ENCODE measurements at places on chromosomes 2 and 18.

DNA sequence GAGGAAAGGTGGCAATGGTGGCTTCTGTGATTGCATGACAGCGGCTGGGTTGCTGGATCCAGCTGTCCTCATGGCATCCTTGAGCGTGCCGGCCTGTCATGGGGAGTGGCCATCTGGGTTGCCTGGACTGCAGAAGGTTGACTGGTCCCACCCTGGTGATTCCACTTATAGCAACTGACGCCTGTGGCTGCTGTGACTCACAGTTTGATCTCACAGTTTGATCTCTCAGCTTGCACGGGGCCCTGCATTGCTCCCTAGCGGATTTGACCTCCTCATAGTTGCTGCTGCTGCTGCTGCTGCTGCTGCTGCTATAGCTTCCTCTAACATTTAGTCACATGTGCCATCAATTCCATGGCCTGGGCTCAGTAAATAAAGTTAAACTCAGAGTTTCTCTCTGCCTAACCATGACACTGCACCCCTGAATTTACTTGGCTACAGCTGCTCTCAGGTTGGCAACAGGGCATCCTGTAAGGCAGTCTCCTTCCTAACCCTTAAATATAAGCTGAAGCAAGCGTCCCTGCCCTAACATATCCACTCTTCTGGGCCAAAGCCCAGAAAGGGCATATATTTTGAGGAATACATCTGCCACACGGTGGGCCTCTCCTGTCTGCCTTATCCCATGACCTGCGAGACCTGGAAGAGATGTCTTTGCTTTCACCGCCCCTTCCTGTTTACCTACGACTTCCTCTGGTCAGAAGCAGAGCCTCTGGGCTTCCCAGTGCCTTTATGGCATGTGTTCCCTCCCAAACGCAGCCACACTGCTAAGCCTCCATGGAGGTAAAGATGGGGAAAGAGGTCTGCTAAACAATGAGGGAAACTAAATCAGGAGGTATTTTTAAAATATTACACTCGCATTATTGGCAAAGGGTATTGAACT lies 37.8 kb upstream of the CCDC150 start:
- DNase-seq, result no peak

GRCh38 chr2:241279413-241279812 lies 36.1 kb downstream of the HDLBP start:
- no peak for DNase-seq

GRCh38 chr2:172909454-172909853 lies 166.2 kb upstream of the MAP3K20 start:
- DNase-seq, result no peak

DNA sequence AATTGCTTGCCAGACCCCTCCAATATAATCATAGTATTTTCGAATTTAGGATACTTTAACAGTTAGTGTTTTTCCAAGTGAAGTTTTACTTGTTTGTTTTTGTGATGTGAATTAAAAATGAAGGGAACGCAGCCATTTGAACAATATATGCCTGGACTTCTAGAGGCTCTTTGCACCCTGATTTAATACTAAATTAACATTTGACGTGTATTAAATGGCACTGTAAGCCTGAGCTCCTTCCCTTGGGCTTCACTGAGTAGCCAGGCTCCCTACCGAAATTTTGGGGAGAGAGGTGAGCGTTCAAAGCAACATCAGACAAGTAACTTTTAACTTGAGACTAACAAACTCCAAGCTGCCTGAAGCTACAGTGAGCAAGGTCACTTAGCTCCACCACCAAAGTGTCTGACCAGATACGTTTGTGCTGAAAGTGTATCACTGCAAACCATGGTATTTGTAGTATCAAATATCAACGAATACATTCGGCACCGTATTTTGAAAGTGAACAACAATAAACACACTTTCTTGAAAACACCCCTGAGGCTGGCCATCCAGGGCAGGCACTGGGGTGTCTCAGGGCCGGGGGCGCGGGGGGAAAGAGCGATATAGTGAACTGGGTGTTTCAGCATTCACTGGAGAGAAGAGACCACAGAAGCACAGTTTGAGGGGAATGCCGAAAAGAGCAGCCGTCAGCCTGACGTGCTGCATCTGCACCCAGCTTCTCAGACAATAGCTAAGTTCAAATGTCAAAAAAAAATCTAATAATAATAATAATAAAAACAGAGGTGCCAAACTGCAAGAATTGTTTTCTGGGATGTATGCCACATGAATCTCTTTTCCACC lies 7.7 kb upstream of the POU3F3 start:
- DNase-seq, result no peak

DNA sequence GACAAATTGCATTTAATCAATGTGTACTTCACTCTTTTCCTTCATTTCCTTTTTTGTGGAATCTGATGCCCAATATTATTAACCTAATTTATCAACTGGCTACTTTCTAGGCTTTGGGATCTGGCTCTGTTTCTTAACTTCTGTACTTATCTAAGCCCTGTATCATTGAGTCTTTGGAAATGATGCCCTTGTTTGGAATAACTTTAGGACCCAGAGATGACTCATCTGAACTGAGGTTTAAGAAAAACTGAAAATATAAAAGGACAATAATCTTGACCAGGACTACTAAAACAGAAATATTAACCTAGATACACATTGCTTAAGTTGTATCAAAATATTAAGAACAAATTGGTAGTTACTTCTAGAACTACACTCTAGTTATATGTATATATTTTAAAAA lies 600.8 kb downstream of the CPS1 start:
- DNase-seq, result no peak

GRCh38 chr2:197258580-197258979 lies 52.0 kb downstream of the ANKRD44 start:
- DNase-seq, result no peak

DNA sequence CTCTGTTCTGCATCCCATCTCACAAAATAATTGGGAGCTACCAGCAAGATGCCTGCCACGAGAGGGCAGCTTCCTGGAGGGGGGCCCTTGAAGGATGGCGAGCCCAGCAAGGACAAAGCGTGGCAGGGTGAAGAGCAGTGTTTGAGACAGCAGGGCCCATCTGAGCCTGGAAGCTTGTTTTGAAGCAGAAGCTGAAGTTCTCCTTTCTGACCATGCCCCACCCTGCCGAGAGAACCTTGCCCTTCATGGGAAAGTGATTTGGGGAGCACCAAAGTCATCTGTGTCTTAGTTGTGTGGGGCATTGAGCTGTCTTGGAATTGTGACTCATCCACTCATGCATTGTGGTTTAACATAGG lies 216.3 kb downstream of the BCL11A start:
- no peak for DNase-seq

DNA sequence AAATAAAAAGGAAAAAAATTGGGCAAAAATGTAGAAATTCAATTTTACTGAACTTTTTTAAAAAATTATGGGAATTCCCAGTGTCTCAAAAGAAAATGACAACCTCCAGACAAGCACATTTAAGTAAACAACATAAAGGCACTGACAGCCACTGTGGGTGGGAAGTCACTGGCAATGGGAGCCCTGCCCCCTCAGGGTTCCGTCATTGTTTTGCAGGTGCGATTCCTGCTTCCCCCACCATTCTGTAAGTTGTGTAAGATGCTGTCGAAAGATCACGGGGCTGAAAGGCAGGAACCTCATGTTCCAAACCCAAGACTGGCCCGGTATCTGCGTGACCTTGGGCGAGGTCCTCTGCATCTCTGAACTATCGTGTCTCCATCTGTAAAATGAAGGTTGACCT lies 15.8 kb upstream of the ASPRV1 start:
- DNase-seq, result no peak

DNA sequence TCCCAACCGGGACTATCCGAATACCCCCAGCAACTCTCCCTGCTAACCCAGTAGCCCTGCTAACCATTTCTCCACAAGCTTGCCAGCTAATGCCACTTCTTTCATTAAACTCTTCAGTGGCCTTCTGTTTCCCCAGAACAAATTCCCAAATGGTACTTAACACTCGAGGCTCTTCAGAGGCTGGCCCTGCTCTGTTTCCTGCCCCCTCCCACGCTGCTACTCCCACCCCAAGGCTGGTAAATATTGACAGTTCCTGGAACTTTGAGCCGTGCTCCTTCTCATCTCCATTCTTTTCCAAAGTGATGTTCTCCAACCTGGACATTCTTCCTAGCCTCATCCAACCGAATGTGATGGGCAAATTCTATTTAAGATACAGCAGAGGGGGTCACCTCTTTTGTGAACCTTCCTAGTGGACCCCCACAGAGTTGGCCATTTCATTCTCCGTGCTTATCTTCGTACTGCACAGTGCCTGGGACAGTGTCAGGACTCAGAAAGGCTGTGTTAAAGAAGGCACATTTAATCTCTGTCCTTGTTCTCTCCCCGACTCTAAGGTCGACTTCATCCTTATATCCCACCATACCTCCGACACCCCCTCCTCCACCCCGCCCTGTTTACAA lies 3.2 kb upstream of the KIDINS220 start:
- DNase-seq, result no peak

- no peak for DNase-seq
Measured at GRCh38 chr2:141641462-141641861, 489.4 kb downstream of the LRP1B start.

GRCh38 chr2:233025706-233026105 lies 6.8 kb upstream of the NEU2 start:
- no peak for DNase-seq

- DNase-seq, result no peak
Measured at GRCh38 chr2:209458008-209458979, 34.4 kb downstream of the MAP2 start.

DNA sequence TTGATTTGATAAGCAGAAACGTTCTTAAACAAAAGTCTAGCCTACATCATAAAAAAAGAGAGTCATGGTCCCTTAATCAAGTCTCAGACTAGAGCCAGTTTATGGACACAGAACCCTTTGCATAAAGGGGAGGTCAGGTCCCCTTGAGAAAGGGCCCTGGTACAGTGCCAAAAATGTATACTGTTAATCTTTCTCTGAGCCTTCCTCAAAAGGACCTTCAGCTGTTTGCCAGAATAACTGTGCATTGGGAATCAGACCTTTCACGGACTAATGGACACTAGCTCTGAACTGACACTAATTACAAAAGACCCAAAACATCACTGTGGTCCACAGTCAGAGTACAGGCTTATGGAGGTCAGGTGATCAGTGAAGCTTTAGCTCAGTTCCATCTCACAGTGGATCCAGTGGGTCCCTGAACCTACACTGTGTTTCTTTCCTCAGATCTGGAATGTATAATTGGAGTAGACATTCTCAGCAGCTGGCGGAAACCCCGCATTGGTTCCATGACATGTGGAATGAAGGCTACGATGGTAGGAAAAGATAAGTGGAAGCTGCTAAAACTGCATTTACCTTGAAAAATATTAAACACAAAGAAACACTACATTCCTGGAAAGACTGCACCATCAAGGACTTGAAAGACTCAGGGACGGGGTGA lies 151.4 kb downstream of the TMEFF2 start:
- no peak for DNase-seq

GRCh38 chr18:24427484-24427883 lies 1.0 kb downstream of the IMPACT start:
- no peak for DNase-seq

DNA sequence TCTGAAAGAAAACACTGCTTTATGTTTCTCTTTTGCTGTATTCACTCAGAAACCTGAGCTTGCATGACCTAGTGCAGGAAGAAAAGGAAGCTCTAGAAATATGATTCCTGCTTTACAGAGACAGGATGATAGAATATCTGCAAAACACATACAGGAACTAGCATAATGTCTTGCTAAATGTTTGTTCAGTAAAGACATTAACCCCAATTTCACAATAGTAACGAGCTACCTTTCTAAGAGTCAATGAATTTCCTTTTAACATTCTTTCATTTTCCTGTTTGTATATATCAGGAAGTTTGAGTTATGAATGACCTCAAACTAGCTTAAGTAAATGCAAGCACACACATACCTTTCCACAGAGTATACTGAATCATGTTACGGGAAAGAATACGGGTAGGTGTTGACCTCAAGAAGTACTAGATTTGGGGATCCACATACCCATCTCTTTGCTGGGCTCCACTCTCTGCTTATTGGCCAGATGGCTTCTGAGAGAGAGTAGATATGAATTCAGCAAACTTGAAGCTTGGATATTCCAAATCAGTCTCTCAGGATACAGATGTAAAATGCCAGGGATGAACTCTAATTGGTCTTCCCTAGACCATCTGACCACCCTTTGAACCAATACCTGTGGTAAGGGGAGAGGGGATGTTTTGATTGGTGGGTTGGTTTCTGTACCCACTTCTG lies 18.2 kb upstream of the ACSL3 start:
- no peak for DNase-seq

- no peak for DNase-seq
Measured at GRCh38 chr2:128500138-128500800, 181.6 kb upstream of the HS6ST1 start.

GRCh38 chr2:112087346-112088020 lies 32.4 kb downstream of the TMEM87B start:
- DNase-seq, result no peak

GRCh38 chr2:233061591-233062450 lies 1.7 kb downstream of the INPP5D start:
- DNase-seq, result no peak

DNA sequence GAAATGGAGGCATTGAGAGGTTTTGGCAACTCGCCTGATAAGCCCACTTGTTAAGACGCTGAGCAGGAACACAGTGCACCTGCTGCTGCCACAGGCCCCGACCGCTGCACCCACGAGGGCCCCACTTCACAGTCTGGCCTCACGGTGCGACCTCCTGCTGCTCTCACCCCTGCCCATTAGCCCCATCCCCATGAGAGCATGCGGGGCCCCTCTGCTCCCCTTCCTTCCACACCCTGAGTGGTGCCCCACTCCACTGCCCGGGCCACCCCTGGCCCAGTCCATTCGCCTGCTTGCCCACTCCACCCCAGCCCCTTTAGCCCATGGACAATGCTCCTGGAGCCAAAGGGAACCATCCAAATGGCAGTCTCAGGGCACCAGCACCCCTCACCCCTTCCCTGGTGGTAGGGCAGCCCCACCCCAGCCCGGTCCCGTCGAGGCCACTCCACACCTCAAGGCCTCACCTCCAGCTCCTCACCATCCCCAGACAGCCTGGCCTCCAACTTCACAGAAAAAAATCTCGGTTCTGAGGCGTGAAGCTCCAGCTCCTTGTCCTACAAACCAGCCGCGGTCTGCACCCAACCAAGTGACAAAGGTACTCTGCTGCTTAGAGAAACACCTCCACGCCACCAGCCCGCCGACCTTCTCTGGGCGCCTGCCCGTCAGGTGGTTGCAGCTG lies 6.7 kb upstream of the GPR55 start:
- no peak for DNase-seq

DNA sequence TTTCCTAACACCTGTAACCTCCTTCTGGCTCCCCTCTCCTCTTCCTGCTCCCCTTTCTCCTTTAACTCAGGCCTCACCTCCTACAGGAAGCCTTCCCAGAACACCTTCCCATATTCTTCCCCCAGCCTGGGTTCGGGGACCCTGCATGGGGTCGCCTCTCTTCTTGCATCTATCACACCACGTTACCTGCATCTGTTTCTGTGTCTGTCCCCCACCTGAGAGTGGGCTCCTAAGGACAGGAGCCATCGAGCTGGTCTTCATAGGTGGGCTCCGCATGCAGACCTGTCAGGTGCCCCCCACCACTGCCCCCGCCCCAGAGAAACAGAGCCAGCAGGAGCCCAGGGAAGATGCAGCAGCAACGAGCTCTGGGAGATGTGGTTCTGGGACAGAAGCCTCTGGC lies 123.2 kb upstream of the GLI2 start:
- DNase-seq, result no peak
